ENCODE measurements at places on chromosomes 4 and X. TPM values are rescaled to one million over a fixed set of nuclear protein-coding genes. Genes with fewer than 3 reads are reported as not detected.
A peak's percentile ranks its signal among the peaks of the same experiment; 100 is the strongest.

Gene ARHGAP36
- not detected for total RNA-seq

Gene CLGN
- 3.5 TPM for total RNA-seq

DNA sequence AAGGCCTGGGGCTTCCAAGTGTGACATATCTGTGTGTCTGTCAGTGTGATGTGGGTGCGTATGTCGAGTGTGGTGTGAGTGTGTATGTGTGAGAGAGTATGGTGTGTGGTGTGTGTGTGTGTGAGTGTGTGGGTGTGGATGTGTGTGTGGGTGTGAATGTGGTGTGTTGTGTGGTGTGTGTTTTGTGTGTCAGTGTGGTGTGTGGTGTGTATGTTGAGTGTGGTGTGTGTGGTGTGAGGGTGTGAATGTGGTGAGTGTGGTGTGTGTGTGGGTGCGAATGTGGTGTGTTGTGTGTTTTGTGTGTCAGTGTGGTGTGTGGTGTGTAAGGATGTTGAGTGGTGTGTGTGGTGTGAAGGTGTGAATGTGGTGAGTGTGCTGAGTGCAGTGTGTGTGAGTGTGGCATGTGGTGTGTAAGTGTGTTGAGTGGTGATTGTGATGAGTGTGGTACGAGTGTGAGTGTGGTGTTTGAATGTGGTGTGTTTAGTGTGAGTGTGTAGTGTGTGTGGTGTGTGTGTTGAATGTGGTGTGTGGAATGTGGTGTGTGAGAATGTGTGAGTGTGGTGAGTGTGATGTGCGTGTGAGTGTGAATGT is 61.6 kb upstream of the SORCS2 start:
- no peak for DNase-seq

DNA sequence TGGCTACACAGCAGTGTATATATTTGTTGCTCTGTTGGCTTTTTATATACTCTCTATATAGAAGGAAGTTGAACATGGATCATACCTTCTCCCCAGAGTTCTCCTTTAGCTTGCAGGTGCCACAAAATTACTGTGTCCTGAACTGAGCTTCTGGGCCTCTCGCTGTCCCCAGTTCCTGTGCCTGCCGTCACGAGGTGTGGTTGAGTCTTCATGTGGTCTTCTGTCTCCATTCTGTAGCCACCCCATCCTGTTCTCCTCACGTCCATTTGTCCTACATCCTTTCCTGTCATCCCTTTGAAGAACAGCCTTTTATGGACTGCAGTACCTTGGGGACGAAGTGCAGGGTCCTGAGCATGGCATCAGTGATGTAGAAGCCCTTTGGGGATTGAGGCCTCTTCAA is 14.5 kb downstream of the TMEM131L start:
- no peak for DNase-seq

DNA sequence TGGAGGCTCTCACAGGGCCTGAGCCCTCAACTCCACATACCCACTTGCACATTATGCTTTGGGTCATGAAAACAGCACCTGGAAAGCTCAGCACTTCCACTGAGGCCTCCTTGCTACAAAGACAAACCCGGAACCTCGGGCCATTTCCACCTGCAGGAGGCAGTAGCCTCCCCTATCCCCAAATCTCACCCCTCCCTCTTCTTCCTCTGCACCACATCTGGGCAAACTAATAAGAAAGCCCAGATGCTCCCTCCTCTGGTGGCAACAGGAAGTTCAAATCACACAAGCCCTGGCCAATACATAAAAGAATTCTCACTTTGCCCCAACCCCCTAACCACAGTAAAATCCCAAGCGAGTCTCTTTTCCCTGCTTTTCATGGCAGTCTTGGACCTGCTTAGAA is 136.4 kb downstream of the MAPK10 start:
- DNase-seq: no peak

- no peak for DNase-seq
Observed at GRCh38 chrX:150476164-150476699, 92.2 kb upstream of the MTM1 start.

- peak; percentile 55 for DNase-seq
Observed at GRCh38 chr4:145098675-145099037, 545 bp downstream of the ABCE1 start.

All from G401 (cell line).